ENCODE measurements at places on chromosomes 3 and 15.

GRCh38 chr15:88624156-88624970 is 3.2 kb downstream of the AEN start:
- no peak for DNase-seq

- DNase-seq: no peak
These were observed 127.7 kb downstream of the ISL2 start for GRCh38 chr15:76464247-76464646.

GRCh38 chr3:127690823-127691452 is 18.2 kb downstream of the ABTB1 start:
- no peak for DNase-seq

DNA sequence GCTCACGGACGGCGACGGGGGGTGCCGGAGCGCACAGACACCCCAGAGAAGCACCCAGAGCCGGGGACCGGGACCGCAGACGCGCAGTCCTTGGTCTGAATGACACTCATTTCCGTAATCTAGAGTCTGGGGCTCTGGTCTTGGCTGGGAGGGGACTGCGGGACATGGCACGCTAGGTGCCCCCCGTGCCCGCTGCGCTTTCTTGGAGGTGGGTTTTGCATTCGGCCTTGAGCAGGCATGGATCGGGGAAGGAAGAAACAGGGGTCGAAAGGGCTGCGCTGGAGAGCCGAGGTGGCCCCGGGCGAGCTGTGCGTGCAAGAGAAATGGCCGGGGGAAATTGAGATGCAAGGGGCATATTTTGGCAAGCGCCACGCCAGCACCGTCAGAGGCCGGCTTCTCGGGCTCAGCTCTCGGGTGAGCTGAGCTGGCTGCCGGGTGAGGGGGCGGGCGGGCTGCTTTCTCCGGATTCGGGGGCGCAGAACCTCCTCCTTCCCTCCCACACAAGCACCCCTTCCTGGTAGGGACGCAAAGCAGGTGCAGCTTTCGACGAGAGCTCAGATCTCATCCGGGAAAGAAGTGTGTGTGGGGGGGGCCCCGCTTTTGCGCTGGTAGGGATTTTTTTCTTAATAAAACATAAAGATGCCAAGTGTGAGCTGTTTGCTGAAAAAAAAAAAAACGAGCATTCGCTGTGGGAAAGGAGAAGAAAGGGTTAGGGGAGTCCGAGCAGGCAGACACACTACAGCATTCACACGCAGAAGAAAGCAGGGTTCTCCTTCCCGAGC is 963 bp upstream of the NTRK3 start:
- DNase-seq: no peak

DNA sequence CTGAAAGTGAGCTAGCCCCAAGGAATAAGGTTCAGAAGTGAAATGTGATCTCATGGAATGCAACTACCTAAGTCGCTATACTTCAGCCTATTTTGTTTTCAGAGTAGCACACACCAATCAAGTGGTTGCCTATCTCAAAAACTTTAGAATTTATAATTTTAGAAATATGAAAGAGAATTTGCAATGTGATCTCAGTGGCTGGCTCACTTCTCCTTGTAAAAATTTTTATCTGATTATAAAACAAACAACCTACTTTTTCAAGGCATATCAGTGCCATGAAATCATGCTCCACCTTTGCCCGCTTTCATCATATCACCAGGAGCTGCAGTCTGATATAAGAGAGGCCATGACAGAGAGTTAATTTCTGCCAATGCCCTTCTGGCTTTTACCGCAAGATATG is 47.3 kb downstream of the CLDN11 start:
- no peak for DNase-seq

Measured in activated T-helper 1 cell treated with anti-CD3 and anti-CD28 coated beads, Interleukin-12 subunit alpha, Interleukin-12 subunit beta, Interleukin-2, Interleukin-4 antibody, amounts not matched to agents 30 ng/mL and 10 ng/mL and 1 ng/mL, durations not matched to agents 14 hours and 24 hours and 36 hours (primary cell).